ENCODE measurements at places on chromosomes 7 and 10.

DNA sequence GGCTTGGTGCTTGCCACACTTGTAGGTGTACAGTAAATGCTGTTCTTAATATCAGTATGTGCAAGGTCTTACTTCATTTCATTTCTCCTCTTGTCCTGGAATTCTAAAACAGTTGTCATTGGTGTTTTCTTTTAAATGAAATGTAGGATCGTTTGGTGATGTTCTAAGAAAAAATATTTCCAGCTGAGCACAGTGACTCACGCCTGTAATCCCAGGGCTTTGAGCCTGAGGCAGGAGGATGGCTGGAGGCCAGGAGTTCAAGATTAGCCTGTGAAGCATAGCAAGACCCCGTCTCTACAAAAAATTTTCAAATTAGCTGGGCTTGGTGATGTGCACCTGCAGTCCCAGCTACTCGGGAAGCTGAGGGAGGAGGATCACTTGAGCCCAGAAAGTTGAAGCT, 32.6 kb upstream of the ELN start:
- no peak for DNase-seq

DNA sequence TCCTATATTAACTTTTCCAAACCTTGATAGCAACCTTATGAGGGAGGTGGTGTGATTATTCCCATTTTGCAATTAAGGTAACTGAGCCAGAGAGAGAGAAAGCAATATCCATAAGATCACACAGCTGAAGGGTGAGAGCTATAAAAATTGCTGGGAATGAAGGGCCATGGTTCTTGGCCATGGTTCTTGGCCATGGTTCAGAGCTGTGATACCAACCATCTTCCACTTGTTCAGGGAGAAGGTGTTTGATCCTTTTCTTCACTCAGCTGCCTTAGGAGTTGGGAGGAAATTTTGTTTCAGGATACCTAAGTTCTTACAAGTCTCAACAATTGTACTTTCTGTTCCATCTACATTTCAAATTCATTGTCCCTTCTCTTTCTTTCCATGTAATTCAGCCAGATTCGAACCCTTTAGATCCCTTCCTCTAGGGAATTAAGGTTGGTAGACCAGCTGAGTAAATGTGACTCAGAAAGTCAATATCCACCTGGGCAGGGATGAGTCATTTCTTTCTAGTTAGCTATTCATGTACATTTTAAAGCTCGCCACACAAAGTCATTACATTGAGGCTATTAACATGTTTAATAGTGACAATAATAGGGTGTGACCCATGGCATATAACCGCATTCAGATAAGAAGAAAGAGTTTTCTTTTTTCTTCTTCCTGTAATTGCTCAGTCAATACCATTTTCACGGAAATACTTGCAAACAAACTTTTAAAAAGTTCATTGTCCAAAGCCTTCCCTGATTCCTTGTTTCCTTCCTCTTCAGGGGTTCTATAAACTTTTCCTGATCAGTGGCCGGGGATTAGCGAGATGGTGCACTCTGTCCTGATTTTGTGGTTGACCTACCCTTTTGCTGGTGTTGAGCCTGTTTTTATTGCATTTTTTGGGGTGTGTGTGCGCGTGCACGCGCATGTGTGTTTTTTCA, 143.4 kb downstream of the TCF7L2 start:
- DNase-seq: no peak

- DNase-seq: no peak
These were observed 27.9 kb downstream of the PDLIM1 start for GRCh38 chr10:95262763-95263518.

GRCh38 chr7:157903710-157904109, 566.9 kb downstream of the DNAJB6 start:
- DNase-seq: no peak

- no peak for DNase-seq
These were observed 20.0 kb downstream of the CAMK2G start for GRCh38 chr10:73854310-73854709.

DNA sequence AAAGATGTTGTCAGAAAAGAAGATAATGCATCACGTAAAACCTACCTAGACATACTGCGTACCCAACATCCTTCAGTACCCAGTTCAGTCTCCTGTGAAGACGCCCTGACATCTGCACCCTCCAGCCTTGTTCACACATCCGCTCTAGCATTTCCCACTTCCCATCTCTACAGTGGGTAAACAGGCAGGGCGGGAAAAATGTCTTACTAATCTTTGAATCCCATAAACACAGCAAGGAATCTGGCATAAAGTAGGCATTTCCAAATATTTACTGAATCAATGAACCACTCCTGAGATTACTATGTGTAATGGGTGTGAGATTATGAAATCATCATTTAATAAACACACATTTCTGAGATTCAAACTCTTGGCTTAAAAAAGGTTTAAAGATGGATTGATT, 132.8 kb downstream of the GLI3 start:
- DNase-seq: no peak

GRCh38 chr7:103918631-103919271, 70.7 kb downstream of the RELN start:
- no peak for DNase-seq

DNA sequence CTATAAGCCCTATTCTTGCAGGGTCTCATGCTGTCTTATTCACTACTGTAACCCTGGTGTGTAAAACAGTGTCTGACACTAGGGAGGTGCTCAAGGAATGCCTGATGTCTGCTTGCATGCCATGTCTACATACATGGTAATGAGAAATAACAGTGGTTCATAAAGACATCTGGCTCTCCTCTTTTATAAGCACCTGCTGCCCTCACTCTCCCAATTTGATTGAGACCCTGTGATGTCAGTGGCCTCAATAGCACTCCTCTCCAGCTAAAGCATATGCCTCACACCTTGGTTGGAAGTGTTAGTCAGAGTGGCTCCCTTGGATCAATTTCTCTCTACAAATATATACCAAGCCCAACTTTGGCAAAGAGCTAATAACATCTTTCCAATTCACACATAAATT, 30.6 kb downstream of the ANK3 start:
- no peak for DNase-seq

- no peak for DNase-seq
These were observed 19.0 kb upstream of the HSPB1 start for GRCh38 chr7:76283254-76284159.

- no peak for DNase-seq
These were observed 2.7 kb downstream of the GET4 start for GRCh38 chr7:879093-879492.

DNA sequence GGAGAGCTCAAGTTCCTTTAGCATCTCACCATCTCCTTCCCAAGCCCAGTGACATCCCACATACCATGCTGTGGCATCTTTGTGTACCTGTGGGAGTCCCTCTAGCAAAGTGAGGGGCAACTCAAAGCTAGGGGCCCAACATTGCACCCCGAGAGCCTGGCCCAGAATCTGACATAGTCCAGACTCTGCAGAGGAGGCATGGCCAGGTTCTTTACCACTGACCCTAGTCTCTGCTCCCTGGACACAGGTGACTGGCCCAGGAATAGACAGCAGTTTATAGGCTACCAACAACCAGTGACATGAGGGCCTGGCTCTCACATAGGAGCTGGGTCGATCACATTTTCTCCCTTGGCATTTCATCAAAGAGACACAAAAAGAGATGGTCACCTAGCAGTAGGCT, 444.0 kb upstream of the ZMIZ1 start:
- DNase-seq: no peak

DNA sequence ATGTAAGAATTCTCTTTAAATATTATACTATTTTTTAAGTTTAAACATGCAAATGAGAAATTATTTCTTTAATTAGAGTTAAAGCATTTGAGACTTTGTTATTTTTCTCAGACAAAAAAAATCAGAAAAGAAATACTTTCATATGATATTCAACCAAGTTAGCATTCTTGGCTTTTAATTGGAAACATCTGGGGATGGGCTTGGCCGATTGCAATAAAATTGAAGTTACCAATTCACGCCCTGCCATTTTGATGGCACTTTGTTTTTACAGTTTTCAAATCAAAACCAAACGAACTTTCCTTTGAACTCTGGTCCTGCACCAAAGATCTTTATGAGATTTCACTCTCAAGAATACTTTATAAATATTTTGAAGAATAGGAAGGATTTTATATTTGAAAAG, 127.7 kb downstream of the ATE1 start:
- no peak for DNase-seq

Measured in nephron progenitor cell (in vitro differentiated cells).